Right renal cortex interstitium (tissue), 3 donors: ENCODE measurements at places on chromosomes 16 and 17.

DNA sequence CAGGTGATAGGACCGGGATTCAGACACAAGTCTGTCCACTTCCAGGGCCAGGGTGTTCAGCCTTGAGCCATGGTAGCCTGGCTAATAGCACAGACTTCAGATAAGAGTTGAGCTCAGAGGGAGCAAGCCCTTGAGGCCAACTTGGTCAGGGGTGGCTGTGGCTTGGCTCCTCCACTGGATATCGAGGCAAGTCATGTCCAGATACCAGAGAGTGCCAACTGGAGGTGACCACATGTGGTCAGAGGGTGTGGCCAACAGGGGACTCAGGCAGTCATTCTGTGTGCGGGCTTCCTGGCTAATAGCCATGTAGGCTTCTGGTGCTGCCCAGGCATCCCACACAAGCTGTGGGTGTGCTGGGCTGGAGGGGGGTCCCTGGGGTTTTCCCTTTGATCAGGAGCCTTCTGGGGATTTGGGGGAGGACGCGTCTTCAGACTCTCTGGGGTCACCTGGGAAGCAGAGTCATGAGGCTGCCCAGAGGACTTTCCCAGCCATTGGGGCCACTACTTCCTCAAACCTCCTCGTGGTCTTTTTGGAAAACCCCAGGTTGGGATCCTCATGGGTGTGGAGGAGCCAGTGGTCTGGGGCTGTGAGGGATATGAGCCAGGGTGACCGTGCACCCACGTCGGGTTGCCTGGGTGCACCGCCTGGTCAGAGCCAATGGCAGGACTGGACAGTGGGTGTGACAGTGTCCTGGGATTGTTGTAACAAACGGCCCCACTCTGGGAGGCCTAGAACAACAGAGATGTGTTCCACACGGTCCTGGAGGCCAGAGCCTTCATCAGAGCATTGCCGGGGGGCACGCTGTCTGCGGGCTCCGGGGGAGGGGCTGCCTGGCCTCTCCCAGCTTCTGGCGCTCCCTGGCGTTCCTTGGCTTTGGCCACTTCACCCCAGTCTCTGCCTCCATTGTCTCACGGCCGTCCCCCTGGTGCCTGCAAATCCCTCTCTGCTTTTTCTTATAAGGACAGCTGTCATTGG is 25.0 kb downstream of the COX4I1 start:
- DNase-seq = no peak

- DNase-seq = no peak
Observed at GRCh38 chr17:44159519-44160210, 10.8 kb upstream of the ASB16 start.

- no peak for DNase-seq
Observed at GRCh38 chr17:60351012-60351695, 40.8 kb downstream of the USP32 start.

- no peak for DNase-seq
Observed at GRCh38 chr16:81841722-81842121, 62.6 kb downstream of the PLCG2 start.

GRCh38 chr16:69005641-69006355 is 99.7 kb upstream of the HAS3 start:
- no peak for DNase-seq

- no peak for DNase-seq
Observed at GRCh38 chr17:12665263-12666210, at the start of gene MYOCD. MYOCD (plus strand) TSS chr17:12665890; CDS start chr17:12666189, 299 bp downstream.

- no peak for DNase-seq
Observed at GRCh38 chr17:39026980-39027451, 59.8 kb upstream of the FBXO47 start.

GRCh38 chr16:89332902-89333245 is 115.4 kb downstream of the ZNF778 start:
- no peak for DNase-seq

- no peak for DNase-seq
Observed at GRCh38 chr16:22973522-22973921, 159.6 kb downstream of the HS3ST2 start.

- no peak for DNase-seq
Observed at GRCh38 chr16:51621610-51622009, 470.5 kb upstream of the SALL1 start.

GRCh38 chr17:22512997-22513538 is 820.7 kb downstream of the KCNJ18 start:
- DNase-seq = no peak

GRCh38 chr17:72813481-72813880 is 279.0 kb downstream of the SLC39A11 start:
- no peak for DNase-seq

DNA sequence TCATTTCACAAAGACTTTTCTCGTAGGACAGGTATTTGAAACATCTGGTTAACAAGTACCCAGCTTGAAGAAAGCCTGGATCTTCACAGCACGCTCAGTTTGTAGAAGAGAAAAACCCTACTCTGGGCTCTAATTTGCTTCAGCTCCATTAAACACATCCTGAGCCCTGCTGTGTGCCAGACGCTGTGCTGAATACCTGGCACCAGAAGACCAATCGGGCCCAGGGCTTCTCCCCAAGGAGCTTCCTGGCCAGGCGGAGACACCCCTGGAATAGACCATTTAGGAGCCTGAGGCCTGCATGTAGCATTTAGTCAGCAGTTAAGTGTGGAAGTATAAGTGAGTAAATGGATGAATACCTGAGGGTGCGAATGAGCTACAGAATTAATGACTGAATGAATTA is 8.9 kb upstream of the ABAT start:
- DNase-seq = no peak

DNA sequence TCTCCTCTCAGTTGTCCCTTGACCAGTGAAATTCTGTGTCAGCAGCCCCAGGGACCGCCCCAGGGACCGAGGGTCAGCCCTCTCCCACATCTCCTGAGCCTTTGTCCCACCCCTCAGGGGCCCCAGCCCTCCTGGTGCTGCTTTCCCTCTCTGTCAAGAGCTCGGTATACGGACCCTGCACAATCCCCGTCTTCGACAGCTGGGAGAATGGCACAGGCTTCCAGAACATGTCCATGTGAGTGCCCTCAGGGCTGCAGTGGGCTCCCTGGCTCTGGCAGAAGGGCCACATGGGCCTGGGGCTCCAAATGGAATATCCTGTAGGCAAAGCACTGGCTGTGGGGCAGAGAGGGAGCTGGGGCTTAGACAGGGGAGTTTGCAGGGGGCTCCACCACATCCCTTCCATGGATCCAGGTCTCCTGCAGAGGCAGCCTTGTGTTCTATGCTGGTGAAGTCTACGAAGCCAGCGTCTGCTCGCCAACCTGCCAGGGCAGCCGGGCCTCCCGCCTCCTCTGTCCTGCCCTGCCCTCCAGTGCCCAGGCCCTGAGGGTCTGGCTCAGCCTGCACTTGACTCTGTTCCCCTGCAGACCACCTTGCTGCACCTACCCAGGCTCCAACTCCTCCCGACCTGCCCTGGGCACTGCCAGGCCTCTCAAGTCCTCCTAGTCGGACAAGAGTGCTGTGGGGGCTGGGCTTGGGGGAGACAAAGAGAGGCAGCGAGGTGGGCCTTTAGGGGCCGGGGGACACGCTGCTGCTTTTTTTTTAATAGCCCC is 28.0 kb downstream of the ADGRG5 start:
- DNase-seq = no peak
